ENCODE measurements at places on chromosomes 12 and 14. TPM values are rescaled to one million over a fixed set of nuclear protein-coding genes. Genes with fewer than 3 reads are reported as not detected.

Gene CD27
- not detected for total RNA-seq

Gene WNT1
- not detected for total RNA-seq

Gene DACT1
- total RNA-seq: 10.4 TPM

Gene KRT80
- total RNA-seq: 0.11 TPM

Gene TEX22
- 0.17 TPM for total RNA-seq

Gene PTPRB
- 41.9 TPM for total RNA-seq

Gene PMCH
- not detected for total RNA-seq

Gene TMEM19
- total RNA-seq: 22.4 TPM

Gene SLC39A2
- not detected for total RNA-seq

All from esophagus muscularis mucosa (tissue), 4 donors.